SW480 (cell line): ENCODE measurements at places on chromosomes 2 and 18.

- no peak for DNase-seq
Measured at GRCh38 chr2:174332217-174332963, 2.4 kb upstream of the SP9 start.

DNA sequence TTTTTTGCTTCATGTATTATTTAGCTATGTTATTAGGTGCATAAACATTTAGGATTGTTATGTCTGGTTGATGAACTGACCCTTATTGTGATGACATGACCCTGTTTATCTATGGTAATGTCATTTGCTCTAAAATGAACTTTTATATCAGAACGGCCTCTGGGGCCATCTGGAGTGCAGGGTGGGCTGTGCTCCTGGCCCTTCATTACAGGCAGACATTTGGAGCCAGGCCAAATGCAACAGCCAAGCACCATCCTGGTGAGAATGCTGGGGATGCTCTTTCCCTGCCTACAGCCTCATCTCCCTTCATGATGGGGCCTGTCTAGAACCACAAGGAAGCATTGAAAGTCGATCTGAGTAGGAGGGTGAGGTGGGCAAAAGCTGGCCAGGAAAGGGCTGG, 38.0 kb downstream of the HJURP start:
- DNase-seq: no peak

GRCh38 chr2:221973502-221973901, 325.3 kb downstream of the PAX3 start:
- no peak for DNase-seq

DNA sequence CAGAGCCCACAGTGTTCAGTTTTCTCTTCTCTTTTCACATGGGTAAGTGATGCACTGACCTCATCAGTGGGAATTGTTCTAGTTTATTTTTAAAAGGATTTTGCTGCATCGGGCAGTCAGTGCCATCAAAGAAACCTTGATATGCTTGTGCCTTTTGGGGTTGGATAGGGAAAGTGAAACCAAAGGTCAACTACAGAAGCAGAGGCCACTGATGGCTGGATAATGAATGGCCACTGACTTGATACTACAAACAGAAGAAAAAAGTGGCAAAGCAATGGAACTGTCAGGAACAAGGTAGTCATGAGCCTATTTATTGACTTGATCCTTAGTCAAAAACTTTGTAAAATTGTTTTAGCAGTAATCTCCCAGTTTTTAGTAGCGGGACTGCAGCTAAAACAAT, 636.3 kb upstream of the ZEB2 start:
- peak; percentile 2 for DNase-seq

- peak; percentile 96 for DNase-seq
Measured at GRCh38 chr2:171687287-171688128, at the start of gene DYNC1I2. TSS of gene DYNC1I2 (plus strand) at chr2:171687469. CDS start at chr2:171690156, 2,687 bp downstream.

GRCh38 chr18:55240978-55241377, 281.7 kb upstream of the CCDC68 start:
- DNase-seq: no peak

GRCh38 chr2:179005976-179006375, 44.0 kb downstream of the CCDC141 start:
- no peak for DNase-seq

- DNase-seq: no peak
Measured at GRCh38 chr2:42099438-42100173, 51.8 kb downstream of the PKDCC start.

- DNase-seq: no peak
Measured at GRCh38 chr2:94984964-94985575, 40.4 kb upstream of the MAL start.

GRCh38 chr2:230898713-230899091, 26.3 kb downstream of the GPR55 start:
- no peak for DNase-seq

GRCh38 chr2:43906448-43907109, 67.8 kb downstream of the ABCG8 start:
- no peak for DNase-seq

- DNase-seq: no peak
Measured at GRCh38 chr2:196247976-196248280, 76.5 kb upstream of the STK17B start.

- no peak for DNase-seq
Measured at GRCh38 chr2:33577668-33578067, 21.4 kb downstream of the FAM98A start.

GRCh38 chr18:44900627-44901026, 219.9 kb downstream of the SETBP1 start:
- no peak for DNase-seq
